Thoracic aorta (tissue), 2 donors: ENCODE measurements at places on chromosomes 5 and 9.

DNA sequence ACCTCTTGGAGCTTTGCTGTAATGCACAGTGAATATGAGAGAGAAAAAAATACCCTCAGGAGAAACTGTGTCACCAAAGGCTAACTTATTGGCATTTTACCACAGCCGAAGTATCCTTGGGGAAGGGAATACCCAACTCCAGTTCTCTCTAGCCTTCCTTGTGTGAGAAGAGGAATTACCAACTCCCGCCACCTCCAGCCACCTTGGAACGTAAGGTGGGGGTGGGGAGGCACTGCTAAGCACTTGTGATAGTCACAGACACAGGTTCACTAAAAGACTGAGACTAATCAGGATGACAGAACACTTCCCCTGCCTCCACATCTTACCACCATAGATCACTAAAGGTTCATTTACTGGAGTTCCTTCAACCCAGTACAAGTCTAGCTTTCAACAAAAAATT lies 102.0 kb upstream of the ADAMTS19 start:
- DNase-seq = no peak

- no peak for DNase-seq
Measured at GRCh38 chr5:14200312-14200990, 57.3 kb downstream of the TRIO start.

- DNase-seq = no peak
Measured at GRCh38 chr9:112820881-112821280, 69.8 kb downstream of the SLC46A2 start.

DNA sequence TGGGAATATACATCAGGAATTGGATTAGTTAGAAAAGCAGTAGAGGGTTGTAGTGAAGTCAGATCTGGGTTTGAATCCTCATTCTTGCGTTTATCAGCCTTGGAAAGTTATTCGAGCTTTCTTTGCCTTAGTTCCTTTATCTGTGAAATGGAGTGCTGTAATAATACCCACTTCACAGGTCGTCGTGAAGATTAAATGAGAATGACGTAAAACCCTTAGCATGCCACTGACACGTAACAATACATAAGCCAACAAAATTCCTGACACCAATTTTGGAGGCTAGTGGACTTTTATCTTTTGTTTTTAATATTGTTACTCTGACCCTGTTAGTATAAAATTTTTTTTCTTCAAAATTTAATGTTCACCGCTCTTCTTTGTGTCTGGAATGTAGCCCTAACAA lies 3.4 kb downstream of the SKP2 start:
- DNase-seq = no peak

GRCh38 chr9:18910435-18910834 lies 122.6 kb downstream of the SAXO1 start:
- no peak for DNase-seq

DNA sequence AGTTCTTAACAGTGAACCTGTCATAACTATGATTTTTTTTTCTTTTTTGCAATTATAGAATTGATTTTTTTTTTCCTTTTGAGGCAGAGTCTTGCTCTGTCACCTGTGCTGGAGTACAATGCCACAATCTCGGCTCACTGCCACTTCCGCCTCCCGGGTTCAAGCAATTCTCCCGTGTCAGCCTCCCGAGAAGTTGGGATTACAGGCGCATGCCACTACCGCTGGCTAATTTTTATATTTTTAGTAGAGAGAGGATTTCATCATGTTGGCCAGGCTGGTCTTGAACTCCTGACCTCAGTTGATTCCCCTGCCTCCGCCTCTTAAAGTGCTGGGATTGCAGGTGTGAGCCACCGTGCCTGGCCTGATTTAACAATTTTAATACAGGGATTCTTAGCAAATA lies 21.4 kb downstream of the UGCG start:
- no peak for DNase-seq

GRCh38 chr9:112009656-112010055 lies 113.0 kb downstream of the UGCG start:
- no peak for DNase-seq

DNA sequence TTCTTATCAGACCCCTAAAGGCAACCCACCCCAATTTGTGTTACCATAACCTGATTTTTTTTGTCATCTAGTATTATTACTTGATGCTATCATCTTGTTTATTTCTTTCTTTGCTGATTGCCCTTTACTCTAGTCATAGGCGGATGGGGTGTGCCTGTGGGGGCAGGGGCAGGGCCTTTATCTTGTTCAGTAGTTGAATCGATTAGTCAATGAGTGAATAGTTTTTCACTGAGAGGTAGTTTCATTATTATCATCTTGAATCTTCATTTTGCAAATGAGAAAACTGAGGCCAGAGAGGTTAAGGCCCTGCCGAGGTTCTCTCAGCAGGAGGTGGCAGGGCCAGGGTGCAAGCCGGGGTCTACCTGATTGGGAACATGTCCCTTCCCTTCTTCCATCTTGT lies 9.4 kb upstream of the GM2A start:
- DNase-seq = no peak

DNA sequence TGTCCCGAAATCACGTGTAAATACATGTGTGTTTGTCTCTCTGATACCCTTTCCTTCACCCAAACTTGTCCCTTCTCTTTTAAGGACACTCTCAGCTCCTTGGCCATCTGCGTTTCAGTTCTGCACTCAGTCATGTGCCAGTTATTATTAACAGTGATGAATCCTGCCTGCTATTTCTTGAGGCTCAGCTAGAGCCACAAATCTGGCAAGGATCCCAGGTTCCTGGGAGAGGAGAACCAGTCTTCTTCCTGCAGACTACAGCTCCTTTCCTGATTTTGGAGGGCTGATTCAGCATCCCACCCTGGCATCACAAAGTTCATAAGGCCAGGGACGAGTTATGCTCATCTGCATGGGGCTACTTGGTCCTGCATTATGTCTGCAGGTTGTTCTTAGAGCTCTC lies 5.6 kb downstream of the MAMDC2 start:
- peak; percentile 71 for DNase-seq
